IPS-NIHi11 (cell line): ENCODE measurements at places on chromosomes 1 and 21.

DNA sequence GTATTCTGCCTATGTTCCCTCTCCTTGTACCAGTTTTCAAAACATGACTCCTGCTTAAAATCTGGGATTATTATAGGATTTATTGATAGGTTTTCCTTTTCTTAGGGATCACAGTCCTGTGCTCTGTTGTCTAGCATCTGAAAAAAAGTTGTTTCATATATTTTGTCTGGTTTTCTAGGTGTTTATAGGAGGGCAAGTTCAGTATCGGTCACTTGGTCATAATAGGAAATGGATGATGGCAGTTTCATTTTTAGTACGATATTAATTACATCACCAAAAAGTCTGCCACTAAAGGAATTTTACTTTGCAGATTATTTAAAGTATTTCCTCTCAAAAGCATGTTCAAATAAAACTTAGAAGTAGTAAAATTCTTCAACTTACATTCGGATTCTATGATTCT, 94.4 kb downstream of the RASAL2 start:
- no peak for DNase-seq

GRCh38 chr1:10521537-10522157, 46.9 kb downstream of the PEX14 start:
- no peak for DNase-seq

- DNase-seq = no peak
Observed at GRCh38 chr1:6738987-6739676, 37.5 kb upstream of the DNAJC11 start.

DNA sequence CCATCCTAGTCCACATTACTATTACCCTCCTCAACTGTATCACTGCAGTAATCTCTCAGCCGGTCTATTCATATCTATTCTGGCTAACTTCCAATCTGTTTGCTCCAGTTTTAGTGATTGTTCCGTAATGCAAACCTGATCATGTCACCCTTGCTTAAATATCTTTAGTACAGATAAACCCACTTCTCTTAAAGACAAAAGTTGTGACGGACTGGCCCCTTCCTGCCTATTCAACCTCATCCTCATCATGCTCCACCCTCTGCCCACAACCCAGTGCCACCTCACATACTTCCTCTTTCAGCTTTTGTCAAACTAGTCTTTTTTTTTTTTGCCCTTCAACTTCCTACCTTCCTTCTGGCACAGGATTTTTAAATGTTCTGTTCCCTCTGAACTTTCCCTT, 2.8 kb upstream of the C1orf162 start:
- DNase-seq = no peak

- DNase-seq = no peak
Observed at GRCh38 chr1:145985502-145986439, 10.6 kb downstream of the TXNIP start.

DNA sequence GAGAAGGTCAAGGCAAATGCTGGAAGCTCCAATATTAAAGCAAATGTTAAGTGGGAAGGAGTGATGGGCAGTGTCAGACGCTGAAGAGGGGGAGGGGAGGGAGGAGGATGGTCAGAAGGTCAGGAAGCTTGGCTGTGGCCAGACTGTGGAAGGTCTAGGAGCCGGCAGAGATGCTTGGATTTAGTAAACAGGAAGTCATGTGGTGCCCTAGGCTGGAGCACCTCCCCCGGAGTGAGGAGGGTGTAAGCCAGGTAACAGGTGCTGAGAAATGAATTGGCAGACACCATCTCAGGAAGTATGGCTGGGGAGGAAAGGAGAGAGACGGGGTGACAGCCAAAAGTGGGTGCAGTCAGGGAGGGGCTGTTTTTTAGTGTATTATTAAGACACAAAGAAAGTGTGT, 17.7 kb downstream of the CSMD2 start:
- no peak for DNase-seq

DNA sequence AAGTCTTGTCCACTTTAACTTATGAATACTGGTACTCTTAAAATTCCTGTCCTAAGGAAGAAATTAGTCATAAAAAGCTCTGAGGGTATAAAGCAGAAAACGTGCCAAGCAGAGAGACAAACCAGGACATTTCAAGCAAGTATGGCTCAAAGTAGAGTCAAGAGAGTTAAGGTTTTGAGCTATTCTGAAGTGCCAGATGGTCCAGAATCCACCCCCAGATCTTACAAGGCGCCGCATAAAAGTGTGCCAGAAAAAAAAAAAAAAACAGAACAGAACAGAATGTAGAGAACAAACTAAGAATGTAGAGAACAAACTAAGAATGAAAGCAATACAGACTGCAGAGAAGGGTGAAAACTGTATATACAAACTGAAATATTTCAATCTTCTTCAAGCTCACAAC, 12.5 kb downstream of the EPS15 start:
- no peak for DNase-seq

DNA sequence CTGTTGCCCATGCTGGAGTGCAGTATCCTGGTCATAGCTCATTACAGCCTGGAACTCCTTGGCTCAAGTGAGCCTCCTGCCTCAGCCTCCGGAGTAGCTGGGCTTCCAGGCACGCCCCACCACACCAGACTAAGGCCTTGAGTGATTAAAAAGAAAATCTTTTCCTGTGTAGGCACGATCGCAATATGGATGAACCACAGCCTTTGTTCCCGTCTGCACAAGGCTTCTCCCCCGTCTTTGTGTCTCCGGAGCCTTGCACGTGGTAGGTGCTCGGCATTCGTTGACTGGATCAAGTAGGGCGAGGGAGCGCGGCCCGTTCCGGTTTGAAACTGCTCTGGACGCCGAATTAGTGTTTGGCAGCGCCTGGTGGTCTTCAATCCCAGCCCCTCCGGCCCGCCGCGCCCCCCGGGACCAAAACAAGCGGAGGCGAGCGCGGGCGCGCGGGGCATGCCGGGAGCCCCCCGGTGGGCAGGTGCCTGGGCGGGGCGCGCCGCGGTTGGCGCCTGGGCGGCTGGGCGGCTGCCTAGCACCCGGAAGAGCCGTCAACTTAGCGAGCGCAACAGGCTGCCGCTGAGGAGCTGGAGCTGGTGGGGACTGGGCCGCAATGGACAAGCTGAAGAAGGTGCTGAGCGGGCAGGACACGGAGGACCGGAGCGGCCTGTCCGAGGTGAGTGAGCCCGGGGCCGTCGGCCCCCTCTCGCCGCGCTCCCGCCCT, at the start of gene SFT2D2:
TSS of gene SFT2D2 (plus strand) at position 529 of the 715 bp plus-strand sequence. CDS start at position 605, 76 bp downstream.
- peak; percentile 92 for DNase-seq

- no peak for DNase-seq
Observed at GRCh38 chr21:40472013-40472412, 374.9 kb downstream of the DSCAM start.

- no peak for DNase-seq
Observed at GRCh38 chr1:59498640-59499039, 201.7 kb downstream of the FGGY start.

DNA sequence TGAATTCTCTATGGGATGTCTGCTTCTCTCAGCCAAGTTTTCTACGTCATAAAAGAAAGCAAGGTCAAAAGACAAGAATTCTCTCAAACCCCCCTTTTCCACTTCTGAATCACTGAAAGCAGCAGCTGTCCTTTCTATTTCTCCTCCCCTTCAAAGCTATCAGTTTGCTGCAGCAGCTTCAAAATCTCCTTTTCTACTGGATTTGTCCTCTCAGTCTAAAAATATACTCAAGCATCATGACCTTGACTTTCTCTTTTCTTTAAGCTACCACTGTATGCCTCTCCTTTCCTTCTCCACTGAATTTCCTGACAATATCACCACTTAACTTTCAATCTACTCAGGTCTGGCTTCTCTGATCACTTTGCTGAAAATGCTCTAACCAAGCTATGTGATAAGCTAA, 1.9 kb downstream of the WDR64 start:
- DNase-seq = no peak

DNA sequence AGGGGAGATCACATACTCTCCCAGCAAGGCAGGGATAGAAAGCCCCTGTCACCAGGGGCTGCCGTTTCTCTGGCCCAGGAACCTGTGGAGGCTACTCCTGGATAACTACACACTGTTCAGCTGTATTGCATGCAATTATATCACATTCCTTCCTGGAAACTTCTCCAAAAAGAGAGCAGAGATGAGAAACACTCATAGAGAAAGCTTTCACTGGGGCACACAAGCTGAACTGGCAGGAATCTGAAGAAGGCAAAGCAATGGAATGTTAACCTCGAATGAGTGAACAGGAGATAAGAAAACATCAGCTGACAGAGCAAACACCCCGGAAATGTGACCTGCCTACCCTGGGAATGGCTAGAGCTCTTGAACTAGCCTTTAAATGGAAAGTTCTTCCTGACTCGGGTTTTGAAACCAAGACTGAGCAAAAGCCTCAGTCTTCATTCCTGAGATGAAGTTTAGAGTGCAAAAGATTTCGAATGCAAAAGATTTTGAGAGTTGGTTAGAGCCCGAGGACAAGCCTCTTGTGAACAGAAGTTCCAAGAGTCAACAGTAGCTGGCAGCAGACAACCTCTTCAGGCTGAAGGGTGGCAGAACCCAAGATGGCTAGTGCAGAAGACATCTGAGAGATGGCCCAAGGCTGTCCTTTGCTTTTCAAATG, 32.3 kb downstream of the CCN1 start:
- DNase-seq = peak; percentile 46

- no peak for DNase-seq
Observed at GRCh38 chr1:232568331-232568852, 61.5 kb downstream of the SIPA1L2 start.

DNA sequence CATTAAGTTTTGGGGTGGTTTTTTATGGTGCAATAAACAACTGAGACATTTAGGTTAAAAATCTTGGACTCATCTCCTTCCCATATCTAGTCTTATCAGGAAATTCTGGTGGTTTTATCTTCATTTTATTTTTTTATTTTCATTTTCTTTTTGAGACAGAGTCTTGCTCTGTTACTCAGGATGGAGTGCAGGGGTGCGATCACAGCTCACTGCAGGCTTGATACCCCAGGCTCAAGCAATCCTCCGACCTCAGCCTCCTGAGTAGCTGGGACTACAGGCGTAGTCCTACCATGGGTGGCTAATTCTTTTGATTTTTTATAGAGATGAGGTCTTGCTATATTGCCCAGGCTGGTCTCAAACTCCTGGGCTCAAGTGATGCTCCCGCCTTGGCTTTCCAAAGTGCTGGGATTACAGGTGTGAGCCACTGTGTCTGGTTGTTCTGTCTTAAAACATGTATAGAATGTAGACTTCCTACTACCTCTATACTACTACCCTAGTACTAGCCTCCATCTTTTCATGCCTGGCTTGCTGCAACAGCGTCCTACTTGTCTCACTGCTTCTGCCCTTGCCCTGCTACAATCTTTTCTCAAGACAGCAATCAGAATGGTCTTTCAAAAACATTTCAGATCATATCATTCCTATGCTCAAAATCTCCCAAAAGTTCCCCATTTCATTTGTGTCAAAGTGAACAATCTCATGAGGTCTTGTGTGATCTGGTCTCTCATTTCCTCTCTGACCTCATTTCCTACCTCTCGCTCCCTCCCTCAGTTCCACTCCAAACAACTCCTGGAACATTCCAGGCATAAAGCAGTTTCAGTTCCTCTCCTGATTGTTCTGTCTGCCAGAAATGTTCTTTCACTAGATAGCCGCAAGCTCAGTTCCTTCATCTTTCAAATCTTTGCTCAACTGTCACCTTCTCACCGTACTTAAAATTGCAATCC, 5.9 kb upstream of the FCGR2A start:
- DNase-seq = no peak

DNA sequence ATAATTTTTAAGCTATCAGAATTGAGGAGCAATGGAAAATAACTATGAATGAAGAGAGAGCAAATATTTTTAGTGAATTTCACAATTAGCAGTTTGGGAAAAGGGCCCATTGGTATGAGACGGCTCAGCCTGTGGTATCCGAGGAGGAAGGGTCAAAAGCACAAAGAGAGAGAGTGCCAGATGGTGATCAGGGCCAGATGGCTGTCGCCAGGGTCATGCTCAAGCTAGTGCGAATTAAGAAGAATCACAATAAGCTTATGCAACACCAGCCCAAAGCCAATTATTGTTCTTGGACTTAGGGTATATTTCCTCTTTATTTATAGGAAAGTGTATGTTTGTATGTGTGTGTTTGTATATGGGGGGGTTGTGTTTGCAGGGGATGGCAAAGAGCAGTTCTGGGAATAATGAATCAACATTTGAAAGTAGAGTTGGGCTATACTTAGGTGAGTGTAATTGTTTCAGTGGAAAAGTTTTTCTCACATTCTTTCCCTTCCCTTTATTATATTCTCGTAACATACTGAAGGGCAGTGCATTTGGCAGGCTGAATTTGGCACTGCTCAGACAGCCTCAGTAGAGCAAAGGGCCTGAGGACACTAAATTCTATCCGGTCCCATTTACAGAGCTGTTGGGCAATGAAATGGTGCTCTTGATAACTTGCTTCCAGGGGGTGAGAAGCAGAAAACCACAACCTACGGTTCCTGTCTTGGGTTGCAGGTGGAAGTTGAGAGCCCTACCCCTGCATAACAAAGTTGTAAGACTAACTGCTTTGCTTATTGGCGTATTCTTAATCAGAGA, 19.5 kb upstream of the DDR2 start:
- no peak for DNase-seq

- DNase-seq = no peak
Observed at GRCh38 chr1:201419256-201419655, 2.3 kb downstream of the TNNI1 start.

- no peak for DNase-seq
Observed at GRCh38 chr1:31487143-31487542, 74.1 kb downstream of the SERINC2 start.

GRCh38 chr1:61077676-61078541, 4.5 kb upstream of the NFIA start:
- DNase-seq = peak; percentile 88

DNA sequence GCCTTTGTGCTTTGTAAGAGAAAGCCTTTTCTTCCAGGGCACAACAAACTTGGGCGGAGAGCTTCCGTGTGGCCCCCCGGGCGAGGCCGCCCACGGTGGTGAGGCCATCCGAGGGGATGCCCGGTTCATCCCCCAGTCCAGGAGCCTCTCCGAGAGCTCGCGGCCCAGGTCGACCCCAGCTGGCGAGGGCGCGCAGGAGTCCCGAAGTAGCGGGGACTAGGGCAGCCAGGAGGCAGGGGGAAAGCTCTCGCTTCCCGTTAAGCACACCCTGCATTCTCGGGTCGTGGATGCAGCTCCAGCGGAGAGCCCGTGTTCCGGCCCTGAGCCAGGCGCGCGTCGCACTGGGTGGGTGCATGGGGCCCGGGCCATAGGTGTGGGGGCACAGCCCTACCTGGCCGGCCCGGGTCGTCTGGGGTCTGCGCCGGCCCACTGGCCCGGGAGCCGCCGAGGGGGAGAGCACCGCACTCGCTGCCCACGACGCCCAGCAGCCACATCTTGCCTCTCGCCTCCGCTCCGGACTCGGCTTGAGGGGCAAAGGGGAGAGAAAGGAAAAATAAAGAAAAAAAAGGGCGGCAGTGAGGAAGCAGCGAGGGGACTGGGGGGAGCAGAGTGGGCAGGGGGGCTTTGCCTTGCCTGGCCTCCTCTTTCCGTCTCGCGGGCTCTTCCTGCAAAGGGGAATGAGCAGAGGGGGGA, 1.8 kb downstream of the RNF220 start:
- DNase-seq = peak; percentile 27
